ENCODE measurements at places on chromosomes 5 and 9. TPM values are rescaled to one million over a fixed set of nuclear protein-coding genes. Genes with fewer than 3 reads are reported as not detected.
A peak's percentile ranks its signal among the peaks of the same experiment; 100 is the strongest.

The TBC1D2 gene
- total RNA-seq, result 35.6 TPM

GRCh38 chr5:122480146-122480545 is 168.1 kb downstream of the SNCAIP start:
- H3K27ac ChIP-seq, result no peak overlapping the region
- no peak overlapping the region for H3K4me3 ChIP-seq
- H3K36me3 ChIP-seq, result no peaks in the 10 kb centered on the region
- H3K4me1 ChIP-seq, result peaks cover 2% of the 10 kb centered on the region
- H3K27me3 ChIP-seq, result no peaks in the 10 kb centered on the region
- no peak for DNase-seq

DNA sequence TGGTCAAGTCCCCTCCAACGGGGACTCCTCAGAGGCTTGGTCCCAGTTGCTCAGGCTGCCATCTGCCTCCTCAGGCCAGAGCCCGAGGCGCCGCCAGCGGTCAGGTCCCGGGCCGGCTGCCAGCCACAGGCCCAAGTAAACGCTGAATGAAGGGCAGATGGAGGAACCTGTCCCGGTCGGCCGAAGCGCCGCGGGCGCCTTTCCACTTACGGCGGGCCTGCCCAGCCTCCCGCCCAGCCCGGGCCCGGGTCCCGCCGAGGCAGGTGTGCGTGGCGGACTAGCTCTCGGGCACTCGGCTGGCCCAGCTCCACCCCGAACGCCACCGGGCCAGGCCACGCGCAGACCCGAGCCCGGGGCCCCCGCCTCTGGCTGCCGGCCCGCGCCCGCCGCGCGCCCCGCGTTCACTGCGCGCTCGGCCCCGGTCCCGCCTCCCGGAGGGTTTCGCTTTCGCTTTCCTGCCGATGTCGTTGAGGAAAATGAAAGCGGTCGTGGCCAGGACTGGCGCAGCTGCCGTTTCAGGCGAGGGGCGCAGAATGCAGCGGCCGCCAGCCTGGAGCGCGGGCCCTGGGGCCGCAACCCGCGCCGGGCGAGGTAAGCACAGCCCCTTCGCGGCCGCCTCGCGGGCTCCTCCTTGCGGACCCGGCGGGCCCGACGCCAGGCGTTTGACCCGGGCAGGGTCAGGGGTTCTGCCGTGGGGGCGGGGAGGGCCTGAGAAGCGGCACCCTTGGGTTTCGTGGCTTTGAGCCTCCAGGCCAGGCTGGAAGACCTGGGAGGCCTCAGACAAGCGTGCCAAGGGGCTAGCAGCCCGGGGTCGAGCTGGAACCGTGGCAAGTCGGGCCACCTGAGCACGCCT is 41.2 kb downstream of the SLC22A5 start:
- H3K4me1 ChIP-seq, result peaks cover 15% of the 10 kb centered on the region
- H3K27me3 ChIP-seq, result no peaks in the 10 kb centered on the region
- peak overlapping the region; percentile 66 for H3K4me3 ChIP-seq
- H3K27ac ChIP-seq, result peak overlapping the region; percentile 74
- no peaks in the 10 kb centered on the region for H3K36me3 ChIP-seq

GRCh38 chr9:84761137-84761808 is 91.7 kb downstream of the NTRK2 start:
- no peak overlapping the region for H3K27ac ChIP-seq
- H3K27me3 ChIP-seq, result no peaks in the 10 kb centered on the region
- DNase-seq, result no peak
- H3K4me3 ChIP-seq, result no peak overlapping the region

GRCh38 chr5:24854850-24855249 is 210.1 kb upstream of the CDH10 start:
- DNase-seq, result no peak
- H3K27me3 ChIP-seq, result no peaks in the 10 kb centered on the region
- H3K27ac ChIP-seq, result no peak overlapping the region
- no peaks in the 10 kb centered on the region for H3K4me1 ChIP-seq
- H3K36me3 ChIP-seq, result no peaks in the 10 kb centered on the region

GRCh38 chr5:140345919-140346347 is 470 bp downstream of the HBEGF start:
- H3K36me3 ChIP-seq, result peaks cover 6% of the 10 kb centered on the region
- peak; percentile 66 for DNase-seq
- H3K4me1 ChIP-seq, result peaks cover 11% of the 10 kb centered on the region
- H3K27me3 ChIP-seq, result no peaks in the 10 kb centered on the region
- peak overlapping the region; percentile 74 for H3K4me3 ChIP-seq

- no peak for DNase-seq
- no peak overlapping the region for H3K4me3 ChIP-seq
- no peak overlapping the region for H3K27ac ChIP-seq
- no peaks in the 10 kb centered on the region for H3K27me3 ChIP-seq
Observed at GRCh38 chr9:29773676-29774075, 2200.4 kb upstream of the C9orf72 start.

GRCh38 chr9:83930881-83931280 is 9.6 kb upstream of the KIF27 start:
- H3K27me3 ChIP-seq, result no peaks in the 10 kb centered on the region
- H3K4me1 ChIP-seq, result peaks cover 4% of the 10 kb centered on the region
- H3K27ac ChIP-seq, result no peak overlapping the region
- no peak for DNase-seq
- no peaks in the 10 kb centered on the region for H3K36me3 ChIP-seq
- no peak overlapping the region for H3K4me3 ChIP-seq

DNA sequence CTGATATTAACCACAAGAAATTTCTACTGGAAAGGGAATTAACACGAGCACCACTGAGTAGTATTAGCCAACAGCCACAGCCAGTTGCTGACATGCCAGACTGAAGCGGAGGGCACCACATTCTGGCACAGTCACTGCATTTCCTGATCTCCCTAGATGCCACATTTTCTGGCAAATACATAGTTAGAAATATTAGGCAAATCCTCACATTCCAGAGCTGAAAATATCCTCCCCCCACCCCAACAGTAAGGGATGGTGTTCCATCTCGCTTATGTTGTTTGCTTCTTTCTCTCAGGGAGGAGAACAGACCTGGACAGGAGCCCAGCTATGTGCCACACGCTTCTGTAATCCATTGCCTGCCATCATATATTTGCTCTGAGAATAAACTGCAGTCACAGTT is 32.8 kb upstream of the MCTP1 start:
- no peaks in the 10 kb centered on the region for H3K36me3 ChIP-seq
- H3K4me1 ChIP-seq, result no peaks in the 10 kb centered on the region
- H3K27me3 ChIP-seq, result no peaks in the 10 kb centered on the region
